Lung microvascular endothelial cell (primary cell): ENCODE measurements at places on chromosomes 5 and 9.

DNA sequence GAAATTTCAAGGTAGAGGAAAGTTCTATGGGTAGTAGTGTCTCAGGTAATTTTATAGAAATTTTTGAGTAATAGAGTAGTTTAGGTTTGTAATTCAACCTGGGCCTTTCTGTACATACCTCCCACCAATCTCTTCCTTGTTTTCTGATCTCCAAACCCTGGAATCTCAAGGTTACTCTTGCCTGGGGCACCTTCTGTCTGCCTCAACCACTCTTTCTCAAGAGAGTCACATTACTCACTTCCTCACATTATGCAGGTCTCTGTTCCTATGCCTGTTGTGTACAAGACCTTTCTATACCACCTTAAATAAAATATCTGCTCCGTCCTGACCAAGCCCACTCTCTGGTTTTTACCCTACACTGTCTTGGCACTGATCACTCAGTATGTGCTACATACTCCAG lies 412.6 kb upstream of the CTNND2 start:
- DNase-seq = no peak

GRCh38 chr9:80091526-80091925 lies 519.8 kb downstream of the TLE4 start:
- no peak for DNase-seq

- DNase-seq = peak; percentile 38
Measured at GRCh38 chr9:107043886-107044285, 180.9 kb downstream of the ZNF462 start.

DNA sequence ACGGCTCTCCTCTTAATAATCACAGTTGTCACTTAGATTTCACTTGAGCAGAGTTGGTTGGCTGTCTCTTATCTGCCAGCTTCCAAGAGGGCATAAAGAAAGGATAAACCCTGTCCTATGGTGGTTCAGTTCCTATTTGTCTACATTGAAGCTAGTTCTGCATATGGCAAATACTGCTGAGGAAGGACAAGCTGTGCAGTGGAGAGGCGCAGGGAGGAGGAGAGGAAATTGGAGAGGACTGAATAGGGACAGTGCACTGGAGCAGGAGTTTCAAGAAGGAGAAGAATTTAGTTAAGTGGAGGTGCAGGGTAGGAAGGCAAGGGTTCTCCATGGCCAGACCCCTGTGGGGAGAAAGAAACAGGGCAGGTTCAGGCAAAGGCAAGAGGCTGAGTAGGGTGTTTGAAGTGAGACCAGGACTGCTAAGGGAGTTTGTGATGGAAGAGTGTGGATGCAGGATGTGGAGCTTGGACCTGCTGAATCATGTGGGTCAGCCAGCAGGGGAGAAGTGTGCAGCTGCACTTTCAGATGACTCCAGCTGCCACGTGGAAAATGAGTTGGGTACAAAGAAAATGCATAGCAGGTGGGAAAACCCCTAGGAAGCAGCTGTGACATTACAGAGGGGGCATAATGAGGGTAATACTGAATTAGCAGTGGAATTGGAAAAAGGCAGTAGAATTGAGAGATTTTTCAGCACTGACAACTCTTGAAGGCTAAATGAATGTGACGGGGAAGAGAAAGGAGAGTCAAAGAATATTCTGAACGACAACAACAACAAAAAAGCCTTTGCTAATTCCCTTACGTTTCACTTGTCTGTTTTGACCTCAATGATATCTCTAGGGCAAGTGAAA lies 66.8 kb downstream of the MAMDC2 start:
- DNase-seq = peak; percentile 32

DNA sequence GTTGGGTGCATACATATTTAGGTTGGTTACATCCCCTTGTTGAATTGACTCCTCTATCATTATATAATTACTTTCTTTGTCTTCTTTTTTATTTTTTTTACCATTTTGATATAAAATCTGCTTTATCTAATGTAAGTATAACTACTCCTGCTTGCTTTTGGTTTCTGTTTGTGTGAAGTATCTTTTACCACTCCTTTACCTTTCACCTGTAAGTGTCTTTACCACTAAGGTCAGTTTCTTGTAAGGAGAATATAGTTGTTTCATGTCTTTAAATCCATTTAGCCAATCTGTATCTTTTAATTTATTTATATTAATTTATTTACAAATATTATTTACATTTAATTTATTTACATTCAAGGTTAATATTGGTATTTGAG lies 33.0 kb downstream of the INSL4 start:
- DNase-seq = no peak

DNA sequence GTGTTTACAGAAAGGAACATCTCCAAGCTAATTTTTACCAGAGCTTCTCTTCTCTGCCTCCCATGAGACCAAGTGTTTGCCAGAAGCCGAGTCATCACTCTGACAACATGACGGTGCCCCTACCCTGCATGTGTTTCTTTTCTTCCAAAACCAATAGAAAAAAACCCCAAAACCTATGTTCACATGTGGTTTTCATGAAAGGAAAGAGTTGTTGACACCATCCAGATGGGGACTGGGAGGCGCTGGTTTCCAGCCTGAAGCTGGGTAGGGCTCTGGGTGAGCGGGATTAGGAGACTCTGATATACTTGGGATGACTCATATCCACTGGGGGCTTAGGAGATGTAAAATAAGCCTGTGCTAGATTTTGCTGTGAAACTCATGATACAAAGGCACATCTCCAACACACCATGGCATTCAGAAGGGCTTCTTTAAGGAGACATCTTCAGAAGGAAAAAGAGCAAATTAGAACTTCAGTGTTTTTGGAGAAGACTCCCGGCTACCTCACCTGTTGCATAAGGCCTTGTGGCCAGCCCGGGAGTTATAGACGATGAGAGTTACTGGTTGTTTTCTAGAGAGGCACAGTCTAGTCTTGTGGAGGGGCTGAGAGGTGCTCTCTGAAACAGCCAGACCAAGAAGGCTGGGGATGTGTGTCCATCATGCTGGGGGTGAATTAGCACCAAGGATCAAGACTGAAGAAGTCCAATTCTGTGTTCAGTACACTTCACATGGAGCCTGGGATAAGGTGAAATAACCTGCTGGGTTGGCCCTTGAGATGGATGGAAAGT lies 108.9 kb upstream of the LHFPL2 start:
- no peak for DNase-seq

- peak; percentile 31 for DNase-seq
Measured at GRCh38 chr5:16992006-16992405, 55.9 kb upstream of the MYO10 start.

- no peak for DNase-seq
Measured at GRCh38 chr9:16964228-16964627, 93.8 kb upstream of the BNC2 start.

DNA sequence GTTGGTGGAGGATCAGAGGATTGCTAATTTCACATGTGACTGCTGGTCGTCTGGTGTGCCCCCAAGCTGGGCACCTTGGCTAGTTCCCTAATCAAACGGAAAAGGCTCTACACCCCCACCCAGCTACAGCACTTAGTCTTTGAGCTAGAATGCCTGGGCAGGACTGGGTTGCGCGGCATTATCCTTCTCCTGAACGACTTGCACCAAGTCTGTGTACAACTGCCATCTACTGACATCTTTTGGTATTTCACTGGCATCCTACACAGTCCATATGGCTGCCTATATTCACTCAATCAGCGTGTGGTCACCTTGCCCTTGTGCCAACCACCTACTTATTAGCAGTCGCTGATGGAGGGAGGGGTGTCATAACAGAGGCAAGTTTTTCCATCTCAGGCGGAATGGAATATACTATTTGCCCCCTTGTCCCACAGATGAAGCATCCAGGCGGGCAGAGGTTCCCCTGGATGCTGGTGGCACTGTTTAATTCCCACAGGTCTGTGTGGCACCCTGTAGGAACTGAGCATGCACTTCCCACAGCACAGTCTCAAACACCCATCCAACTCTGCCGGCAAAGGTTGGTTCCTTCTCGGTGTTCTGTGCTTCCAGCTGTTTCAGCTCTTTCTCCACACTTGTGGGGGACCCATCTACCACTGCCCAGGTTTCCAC lies 150.1 kb downstream of the OSTF1 start:
- peak; percentile 76 for DNase-seq

DNA sequence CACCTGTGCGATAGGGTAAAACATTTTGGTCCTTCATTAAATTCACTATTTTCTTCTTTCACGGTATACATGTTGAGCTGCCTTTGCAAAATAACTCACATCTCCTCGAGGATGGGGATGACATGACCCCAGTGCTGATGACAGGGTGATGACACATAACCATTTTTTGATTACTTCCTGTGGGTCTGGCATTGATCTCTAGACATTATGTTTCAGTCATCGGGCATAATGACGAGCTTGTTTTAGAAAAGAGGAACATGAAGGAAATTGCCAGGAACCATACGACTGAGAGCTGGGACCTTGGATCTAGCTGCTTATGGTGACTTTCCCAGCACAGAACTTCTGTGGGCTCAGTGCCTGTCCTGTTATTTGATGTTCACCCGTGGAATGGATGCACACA lies 25.2 kb downstream of the COL5A1 start:
- DNase-seq = no peak

GRCh38 chr5:31809050-31809870 lies 170.3 kb downstream of the PDZD2 start:
- DNase-seq = peak; percentile 68
